Fibroblast of villous mesenchyme (primary cell): ENCODE measurements at places on chromosomes 12 and 14.

DNA sequence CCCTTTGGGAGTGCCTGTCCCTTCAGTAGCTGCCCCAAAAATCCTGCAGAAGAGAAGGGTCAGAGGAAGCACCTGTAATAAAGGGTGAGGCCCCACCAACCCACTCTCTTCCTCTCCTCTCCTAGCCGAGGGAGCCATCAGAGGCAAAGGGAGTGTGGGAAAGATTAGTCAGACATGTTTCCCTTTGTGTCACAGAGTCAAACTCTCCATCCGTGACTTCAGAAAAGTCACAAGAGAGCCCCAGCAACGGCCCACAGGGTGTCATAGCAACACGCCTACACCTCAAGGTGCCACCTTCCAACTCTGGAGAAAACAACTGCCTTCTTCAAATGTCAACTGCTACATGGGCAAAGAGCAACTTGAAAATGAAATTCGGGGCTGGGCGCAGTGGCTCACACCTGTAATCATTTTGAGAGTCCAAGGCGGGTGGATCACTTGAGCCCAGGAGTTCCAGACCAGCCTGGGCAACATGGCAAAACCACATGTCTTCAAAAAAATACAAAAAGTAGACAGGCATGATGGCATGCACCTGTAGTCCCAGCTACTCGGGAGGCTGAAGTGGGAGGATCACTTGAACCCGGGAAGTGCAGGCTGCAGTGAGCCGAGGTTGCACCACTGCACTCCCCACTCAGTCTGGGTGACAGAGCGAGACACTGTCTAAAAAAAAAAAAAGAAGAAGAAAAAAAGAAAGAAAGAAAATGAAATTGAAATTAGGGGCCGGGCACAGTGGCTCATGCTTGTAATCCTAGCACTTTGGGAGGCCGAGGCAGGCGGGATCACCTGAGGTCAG is 17.7 kb upstream of the CD27 start:
- DNase-seq, result no peak

DNA sequence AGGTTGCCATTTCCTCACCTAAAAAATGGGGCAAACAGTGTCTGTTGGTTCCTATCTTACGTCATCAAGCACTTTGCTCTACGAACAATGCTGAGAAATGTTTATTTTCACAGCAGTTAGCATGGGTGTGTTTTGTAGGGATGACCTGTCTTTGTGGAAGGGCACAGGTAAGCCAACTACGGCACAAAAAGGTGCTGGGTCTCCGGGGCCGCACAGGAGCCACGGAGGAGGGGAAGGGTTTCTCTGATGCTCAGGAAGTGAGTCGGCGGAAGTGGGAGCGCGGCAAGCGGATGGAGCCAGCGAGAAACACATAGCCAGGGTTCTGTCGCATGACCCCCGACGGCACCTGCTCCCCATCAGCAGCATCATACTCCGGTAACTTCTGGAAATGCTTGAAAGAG is 65.6 kb upstream of the TCL1B start:
- DNase-seq, result no peak

DNA sequence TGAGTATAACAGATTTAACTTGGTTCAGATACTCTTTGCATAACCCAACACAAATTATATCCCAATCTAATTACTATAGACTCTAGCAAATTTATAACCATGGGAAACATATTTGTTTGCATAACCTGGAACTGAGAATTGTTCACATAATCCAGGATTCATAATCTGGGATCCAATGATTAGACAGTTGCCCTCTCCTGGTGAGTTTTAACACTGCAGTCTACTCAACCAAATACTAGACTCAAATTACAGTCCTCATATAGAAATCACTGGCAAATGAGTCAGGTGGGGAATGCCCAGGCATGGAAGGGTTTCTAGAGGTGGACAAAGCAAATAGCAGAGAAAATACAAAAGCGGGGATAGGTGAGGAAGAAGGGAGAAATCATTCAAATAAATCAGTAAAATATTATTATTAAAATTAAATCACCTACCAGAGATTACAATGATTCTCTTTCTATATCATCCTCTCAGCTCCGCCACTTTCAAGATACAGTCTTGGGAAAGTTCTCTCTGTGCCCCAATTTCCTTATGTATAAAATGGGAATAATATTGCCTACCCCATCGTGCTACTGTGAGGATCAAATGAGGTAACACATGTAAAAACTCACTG is 9.4 kb downstream of the GCH1 start:
- peak; percentile 51 for DNase-seq

DNA sequence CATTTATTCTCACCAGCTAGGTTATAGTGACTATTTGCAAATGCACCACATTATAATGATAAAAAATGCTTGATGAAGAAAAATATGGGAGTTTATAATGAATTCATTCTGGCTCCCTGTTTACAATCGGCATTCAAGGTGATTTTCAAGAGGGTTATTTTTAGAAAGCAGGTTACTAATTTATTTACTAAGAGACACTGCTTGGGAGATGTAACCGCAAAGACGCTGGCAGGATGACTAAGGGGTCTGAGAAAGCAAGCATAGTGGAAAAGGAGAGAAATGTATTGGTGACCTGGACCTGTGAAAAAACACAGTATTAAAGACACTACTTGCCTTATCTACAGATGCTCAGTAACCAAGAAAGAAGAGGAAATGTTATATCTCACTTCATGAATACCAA is 13.3 kb upstream of the PITPNM2 start:
- DNase-seq, result no peak

GRCh38 chr14:64760916-64761315 is 56.7 kb downstream of the PLEKHG3 start:
- no peak for DNase-seq

DNA sequence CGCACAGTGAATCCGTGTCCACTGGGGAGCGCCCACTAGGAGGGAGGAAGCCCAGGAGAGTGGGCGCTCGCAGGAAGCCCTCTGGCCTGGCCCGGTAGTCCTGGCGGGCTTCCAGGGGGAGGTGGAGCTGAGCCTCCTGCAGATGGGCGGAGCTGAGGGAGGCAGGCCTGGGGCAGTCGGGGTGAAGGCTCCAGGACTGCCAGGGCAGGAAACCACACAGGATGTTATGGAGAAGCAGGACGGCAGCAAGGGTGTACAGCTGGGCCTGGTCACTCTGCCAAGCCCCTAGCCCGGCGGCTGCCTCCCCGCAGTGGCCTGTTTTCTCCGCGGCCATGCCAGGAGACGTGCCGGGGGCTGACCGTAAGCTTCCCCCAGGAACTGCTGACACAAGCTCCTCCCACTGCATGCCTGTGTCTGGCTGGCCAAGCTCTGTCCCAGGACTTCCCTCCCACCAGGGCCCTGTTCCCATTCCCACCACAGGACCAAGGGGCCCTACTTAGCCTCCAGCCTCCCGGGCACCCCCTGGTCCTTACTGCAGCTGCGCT is 143.4 kb upstream of the C14orf180 start:
- peak; percentile 24 for DNase-seq

- peak; percentile 1 for DNase-seq
These were observed 26.6 kb upstream of the KCNC2 start for GRCh38 chr12:75236206-75236605.

DNA sequence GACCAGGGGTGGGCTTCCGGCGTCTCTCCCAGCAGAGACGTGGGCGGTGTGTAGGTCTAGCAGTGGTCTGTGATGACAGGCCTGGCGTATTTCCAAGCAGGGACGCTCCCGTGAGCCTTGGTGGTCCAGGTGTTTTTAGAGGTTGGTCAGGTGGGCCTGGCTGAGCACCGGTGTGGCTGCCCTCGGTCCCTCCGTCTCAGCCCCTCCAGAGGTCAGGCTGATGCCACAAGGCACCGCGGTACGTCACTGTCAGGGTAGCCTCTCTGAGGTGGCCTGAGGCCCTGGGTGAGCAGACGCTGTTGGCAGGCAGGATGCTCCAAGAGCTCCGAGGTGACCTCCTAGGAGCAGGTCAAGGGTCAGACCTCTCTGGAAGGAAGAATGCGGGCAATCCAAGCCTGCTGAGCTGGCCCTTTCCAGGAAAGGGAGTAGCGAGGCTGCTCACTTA is 13.6 kb downstream of the MTA1 start:
- no peak for DNase-seq

GRCh38 chr14:59576332-59577294 is at the start of gene CCDC175:
Gene CCDC175 (minus strand): TSS chr14:59576812. CDS start chr14:59576775, 37 bp downstream.
- DNase-seq, result peak; percentile 83

DNA sequence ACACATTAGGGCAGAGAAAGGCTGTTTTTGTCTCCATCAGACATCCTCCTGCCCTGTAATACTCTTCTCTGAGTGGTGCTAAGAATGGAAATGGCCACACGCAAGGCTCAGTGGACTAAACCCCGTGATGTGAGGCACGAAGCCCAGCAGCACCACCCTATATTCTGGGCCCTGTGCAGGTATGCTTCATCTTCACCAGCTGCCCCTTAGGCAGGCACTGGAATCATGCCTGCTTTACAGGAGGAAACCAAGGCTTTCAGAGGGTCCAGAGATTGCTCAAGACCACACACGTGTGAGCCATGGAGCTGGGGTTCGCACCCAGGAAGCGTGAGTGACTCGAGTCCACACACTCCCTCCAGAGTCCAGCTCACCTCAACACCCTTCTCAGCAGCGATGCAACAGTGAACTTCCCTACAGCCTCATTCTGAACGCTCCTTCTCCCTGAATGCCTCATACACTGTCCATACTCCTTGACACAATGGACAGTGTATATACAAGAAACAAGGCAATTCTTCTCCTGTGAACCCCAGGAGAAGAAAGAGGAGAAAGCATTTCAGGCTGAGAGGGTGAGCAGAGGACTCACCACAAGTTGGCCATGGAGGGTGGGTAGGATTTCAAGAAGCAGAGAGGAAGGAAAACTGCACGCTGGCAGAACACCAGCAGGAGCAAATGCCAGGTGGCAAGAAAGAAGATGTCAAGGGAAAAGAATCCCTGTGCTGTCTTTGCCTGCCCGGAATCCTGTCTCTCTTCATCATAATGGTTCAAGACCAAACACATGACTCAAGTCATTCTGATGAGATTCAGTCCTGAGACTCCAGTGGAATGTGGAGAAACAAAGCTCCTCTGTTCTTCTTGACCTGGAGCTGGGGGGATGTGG is 39.1 kb downstream of the NT5DC3 start:
- no peak for DNase-seq

- no peak for DNase-seq
These were observed 44.2 kb upstream of the MANSC4 start for GRCh38 chr12:27824126-27824842.

- DNase-seq, result no peak
These were observed 265.6 kb upstream of the RGS6 start for GRCh38 chr14:71666571-71667145.

- DNase-seq, result no peak
These were observed 2.8 kb upstream of the NINJ2 start for GRCh38 chr12:666066-666465.

DNA sequence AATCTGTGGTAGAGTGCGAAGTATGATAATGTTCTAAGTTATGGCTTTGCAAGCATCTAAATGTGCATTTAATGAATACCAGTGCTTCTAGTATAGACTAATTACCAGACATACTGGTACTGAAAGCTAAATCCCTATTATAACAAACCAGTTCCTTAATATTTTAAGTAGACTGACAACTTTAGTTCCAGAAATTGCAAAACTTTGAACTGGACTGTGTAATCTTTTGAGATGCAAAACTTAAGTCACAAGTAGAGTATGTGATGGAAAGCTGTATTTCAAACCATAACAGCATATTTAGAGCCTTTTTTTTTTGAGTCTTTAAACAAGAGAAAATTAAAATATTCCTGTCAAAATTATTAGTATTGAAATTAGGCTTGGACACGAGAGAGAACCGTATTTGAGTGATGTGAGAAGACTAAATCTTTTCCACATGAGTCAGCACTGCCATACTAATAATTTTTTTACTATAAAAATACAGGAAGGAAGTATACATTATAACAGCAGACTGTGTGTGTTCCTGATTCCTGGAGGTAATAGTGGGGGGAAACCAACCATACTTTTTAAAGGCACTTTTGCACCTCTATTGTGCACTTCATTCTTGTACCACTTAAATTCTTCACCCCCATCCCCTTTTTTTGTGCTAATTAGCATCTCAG is 45.5 kb downstream of the PPM1A start:
- DNase-seq, result no peak

DNA sequence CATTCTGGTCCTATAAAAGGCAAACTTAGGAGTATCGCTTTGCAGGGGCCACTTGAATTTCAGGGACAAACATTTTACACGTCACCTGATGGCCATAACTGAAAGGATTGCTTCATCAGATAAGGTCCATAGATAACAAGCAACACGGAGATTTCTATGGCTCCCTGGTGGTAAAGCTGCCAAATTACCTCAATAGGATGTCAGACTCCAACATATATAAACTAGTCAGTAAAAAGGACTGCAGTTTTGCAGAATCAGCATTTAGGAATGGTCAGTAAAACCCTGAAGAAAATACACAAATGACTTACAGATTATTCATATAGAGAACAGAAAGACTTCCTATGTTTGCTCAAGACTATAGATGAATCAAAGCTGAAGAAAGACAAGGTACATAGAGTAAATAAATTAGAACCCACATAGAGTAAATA is 66.1 kb upstream of the GRIP1 start:
- no peak for DNase-seq

- peak; percentile 77 for DNase-seq
These were observed 26.3 kb downstream of the ANAPC5 start for GRCh38 chr12:121325922-121326396.

GRCh38 chr12:6090803-6091202 is 33.7 kb downstream of the VWF start:
- peak; percentile 27 for DNase-seq

- peak; percentile 71 for DNase-seq
These were observed 12.8 kb downstream of the DIP2B start for GRCh38 chr12:50517421-50518048.

DNA sequence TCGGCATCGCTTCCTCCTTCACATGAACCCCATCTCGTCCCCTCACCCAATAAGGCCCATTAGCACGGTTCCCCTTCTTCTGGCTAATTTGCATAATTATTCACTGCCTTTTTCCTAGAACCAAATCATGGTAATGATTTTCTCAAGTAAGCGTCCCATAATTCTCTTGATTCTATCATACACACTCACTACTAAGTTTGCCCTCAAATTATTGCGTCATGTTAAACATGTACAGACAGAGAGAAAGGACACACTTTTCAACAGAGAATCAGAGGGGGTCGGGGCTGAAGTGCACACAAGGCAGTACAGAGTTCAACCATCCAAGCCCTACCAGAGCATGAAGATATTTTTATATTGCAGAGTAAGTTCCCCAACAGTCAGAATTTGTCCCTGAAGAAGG is 256.6 kb downstream of the FOXN3 start:
- DNase-seq, result no peak

DNA sequence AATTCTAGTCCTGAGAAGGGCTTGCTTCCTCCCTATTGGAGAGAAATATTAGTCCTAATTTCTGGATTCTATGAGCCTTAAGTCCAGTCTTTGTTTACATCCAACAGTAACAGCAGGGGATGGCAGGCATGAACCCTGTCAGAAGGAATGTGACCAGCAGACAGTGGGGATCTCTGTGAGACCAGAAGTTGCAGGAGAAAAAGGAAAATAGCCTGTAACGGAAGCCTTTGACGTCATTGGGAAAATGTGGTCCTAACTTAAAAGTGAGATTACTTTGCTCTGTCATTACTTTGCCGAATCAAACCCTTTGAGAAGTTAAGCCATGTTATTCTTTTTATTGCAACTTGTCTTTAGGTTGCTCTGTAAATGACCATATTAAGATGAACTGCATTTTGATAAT is 218.2 kb upstream of the PRICKLE1 start:
- DNase-seq, result no peak

- DNase-seq, result no peak
These were observed 6.2 kb downstream of the AACS start for GRCh38 chr12:125071456-125071855.

- DNase-seq, result peak; percentile 16
These were observed 76.3 kb downstream of the CMAS start for GRCh38 chr12:22122359-22122758.

- no peak for DNase-seq
These were observed 7.0 kb upstream of the TINF2 start for GRCh38 chr14:24249230-24250021.
